Spinal cord (tissue), 10 donors: ENCODE measurements at places on chromosomes 1 and 21.

GRCh38 chr1:222241410-222241809 is 306.5 kb downstream of the HHIPL2 start:
- H3K27ac ChIP-seq = no peak overlapping the region
- no peak for DNase-seq
- H3K27me3 ChIP-seq = no peaks in the 10 kb centered on the region
- no peak overlapping the region for H3K4me3 ChIP-seq
- no peaks in the 10 kb centered on the region for H3K4me1 ChIP-seq

- H3K36me3 ChIP-seq = no peaks in the 10 kb centered on the region
- no peak overlapping the region for H3K4me3 ChIP-seq
- H3K27me3 ChIP-seq = no peaks in the 10 kb centered on the region
- H3K4me1 ChIP-seq = peaks cover 38% of the 10 kb centered on the region
- H3K27ac ChIP-seq = no peak overlapping the region
- DNase-seq = no peak
Observed at GRCh38 chr1:7289694-7290093, 481.4 kb upstream of the VAMP3 start.

- no peak overlapping the region for H3K4me3 ChIP-seq
- H3K4me1 ChIP-seq = peaks cover 26% of the 10 kb centered on the region
- H3K27me3 ChIP-seq = no peaks in the 10 kb centered on the region
Observed at GRCh38 chr1:26861286-26861701, 1.7 kb upstream of the SFN start.

DNA sequence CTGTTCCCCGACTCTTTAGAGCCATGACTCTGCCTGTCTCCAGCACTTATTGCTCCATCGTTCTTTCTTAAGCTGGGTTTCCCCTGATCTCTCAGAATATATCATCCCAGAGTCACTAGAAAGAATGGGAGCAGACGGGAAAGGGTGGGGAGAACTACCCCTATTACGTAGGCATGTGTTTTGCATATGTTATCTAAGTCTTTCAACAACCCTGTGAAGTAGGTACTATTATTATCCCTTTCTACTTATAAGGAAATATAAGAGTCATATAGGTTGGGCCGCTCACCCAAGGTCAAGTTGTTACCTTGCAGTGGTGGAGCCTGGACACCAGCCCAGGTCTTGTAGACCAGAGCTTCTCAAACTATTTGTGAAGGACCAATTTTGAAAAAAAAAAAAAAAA is 38.7 kb downstream of the ELF3 start:
- no peaks in the 10 kb centered on the region for H3K4me1 ChIP-seq
- no peak overlapping the region for H3K27ac ChIP-seq
- H3K27me3 ChIP-seq = no peaks in the 10 kb centered on the region
- H3K4me3 ChIP-seq = no peak overlapping the region
- no peak for DNase-seq

DNA sequence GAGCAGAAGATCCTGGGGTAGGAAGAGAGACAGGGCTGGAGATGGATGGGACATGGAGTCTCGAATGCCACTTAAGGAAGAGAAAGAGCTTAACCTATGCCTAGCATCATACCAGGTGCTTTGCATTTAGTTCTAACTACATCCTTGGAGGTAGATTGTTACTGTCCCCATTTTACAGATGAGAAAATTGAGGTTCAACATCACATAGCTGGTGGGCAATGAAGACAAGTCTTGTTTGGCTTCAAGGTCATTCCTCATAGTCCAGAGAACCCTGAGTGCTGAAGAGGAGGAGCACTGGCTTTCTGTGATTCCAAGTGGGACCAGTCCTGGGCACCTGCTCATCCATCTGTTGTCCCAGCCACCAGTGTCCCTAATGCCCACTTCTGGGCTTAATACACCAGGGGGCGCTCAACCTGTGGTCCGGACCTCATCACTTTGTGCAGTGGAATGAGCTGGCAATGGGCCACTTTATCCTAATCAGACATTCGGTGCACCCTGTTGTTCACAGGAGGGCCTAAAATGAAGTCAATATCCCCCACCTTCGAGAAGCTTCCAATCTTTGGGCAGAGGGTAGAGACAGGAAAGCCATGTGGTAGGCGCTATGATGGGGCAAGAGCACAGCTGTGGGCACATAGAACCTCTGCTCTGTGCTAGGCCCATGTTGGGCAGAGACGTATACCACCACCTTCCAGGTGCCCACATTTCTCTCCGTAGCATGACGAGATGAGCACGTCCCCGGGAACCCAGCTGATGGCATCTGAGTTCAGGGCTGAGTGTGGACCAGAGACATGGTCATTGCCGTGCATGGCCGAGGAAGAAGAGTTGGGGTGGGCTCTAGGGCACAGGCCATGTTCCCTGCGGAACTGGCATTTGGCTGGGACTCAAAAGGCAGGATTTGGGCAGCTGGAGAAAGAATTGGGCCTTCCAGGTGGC is 9.2 kb downstream of the RPS6KA1 start:
- H3K27me3 ChIP-seq = no peaks in the 10 kb centered on the region
- H3K27ac ChIP-seq = no peak overlapping the region
- no peak for DNase-seq
- H3K4me1 ChIP-seq = peaks cover 10% of the 10 kb centered on the region

- H3K4me1 ChIP-seq = no peaks in the 10 kb centered on the region
- no peaks in the 10 kb centered on the region for H3K36me3 ChIP-seq
- H3K27me3 ChIP-seq = no peaks in the 10 kb centered on the region
- H3K4me3 ChIP-seq = no peak overlapping the region
Observed at GRCh38 chr1:88502886-88503285, 181.2 kb upstream of the PKN2 start.

- H3K36me3 ChIP-seq = no peaks in the 10 kb centered on the region
- H3K27me3 ChIP-seq = no peaks in the 10 kb centered on the region
- H3K27ac ChIP-seq = peak overlapping the region; percentile 83
- DNase-seq = no peak
- H3K4me3 ChIP-seq = no peak overlapping the region
Observed at GRCh38 chr21:31162079-31162699, 123.9 kb upstream of the KRTAP19-8 start.

DNA sequence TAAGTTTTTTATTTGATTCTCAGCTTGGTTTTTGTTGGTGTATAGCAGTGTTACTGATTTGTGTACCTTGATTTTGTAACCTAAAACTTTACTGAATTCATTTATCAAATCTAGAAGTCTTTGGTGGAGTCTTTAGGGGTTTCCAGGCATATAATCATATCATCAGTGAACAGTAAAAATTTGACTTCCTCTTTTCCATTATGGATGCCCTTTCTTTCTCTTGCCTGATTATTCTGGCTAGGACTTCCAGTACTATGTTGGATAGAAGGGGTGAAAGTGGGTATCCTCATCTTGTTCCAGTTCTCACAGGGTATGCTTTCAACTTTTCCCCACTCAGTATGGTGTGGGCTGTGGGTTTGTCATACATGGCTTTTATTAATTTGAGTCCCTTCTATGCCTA is 23.6 kb upstream of the MAB21L3 start:
- H3K27ac ChIP-seq = no peak overlapping the region
- no peak overlapping the region for H3K4me3 ChIP-seq
- H3K4me1 ChIP-seq = no peaks in the 10 kb centered on the region
- no peaks in the 10 kb centered on the region for H3K36me3 ChIP-seq
- no peak for DNase-seq
- H3K27me3 ChIP-seq = no peaks in the 10 kb centered on the region

GRCh38 chr1:2817784-2818564 is 16.5 kb upstream of the TTC34 start:
- DNase-seq = no peak
- H3K4me1 ChIP-seq = peaks cover 16% of the 10 kb centered on the region
- H3K4me3 ChIP-seq = no peak overlapping the region
- H3K27ac ChIP-seq = no peak overlapping the region

DNA sequence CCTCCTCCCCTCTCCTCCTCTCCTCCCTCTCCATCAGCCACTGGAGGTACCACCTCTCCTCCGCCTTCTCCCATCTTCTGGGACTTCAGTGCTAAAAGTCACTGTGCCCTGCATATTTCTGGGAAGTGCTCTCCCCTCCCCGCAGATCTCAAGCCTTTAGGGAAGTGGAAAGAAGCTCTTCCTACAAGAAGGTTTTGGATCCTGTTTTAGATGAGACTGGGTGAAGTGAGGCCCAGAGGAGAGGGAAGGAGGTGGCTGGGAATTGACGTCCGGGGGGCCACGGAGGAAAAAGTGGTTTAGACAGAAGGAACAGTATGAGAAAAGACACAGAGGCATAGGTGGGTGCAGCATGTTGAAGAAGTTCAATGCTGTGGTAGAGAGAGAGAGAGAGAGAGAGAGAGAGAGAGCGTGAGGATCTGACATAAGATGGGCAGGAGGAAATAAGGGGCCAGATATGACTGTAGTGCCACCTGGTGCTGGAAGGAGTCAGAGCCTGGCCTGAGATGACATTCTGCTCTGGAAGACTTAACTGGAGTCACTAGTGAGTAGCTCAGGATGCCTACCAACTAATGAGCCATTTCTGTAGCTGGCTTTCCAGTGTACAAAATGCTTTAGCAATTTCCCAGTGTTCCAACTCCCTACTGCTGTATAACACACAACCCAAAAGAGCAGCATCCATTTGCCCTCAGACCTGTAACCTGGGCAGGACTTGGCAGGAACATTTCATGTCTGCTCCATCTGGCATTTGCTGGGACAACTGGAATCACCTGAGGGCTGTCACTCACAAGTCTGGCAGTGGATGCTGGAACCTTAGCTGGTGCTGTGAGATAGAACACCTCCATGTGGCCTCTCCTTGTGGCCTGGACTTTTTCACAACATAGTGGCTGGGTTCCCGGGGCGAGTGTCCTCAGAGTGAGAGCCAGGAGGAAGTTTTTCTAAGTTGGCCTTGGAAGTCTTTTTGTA is 16.6 kb upstream of the ZSCAN20 start:
- H3K27me3 ChIP-seq = no peaks in the 10 kb centered on the region
- DNase-seq = peak; percentile 50
- no peak overlapping the region for H3K27ac ChIP-seq
- H3K4me1 ChIP-seq = peaks cover 14% of the 10 kb centered on the region

DNA sequence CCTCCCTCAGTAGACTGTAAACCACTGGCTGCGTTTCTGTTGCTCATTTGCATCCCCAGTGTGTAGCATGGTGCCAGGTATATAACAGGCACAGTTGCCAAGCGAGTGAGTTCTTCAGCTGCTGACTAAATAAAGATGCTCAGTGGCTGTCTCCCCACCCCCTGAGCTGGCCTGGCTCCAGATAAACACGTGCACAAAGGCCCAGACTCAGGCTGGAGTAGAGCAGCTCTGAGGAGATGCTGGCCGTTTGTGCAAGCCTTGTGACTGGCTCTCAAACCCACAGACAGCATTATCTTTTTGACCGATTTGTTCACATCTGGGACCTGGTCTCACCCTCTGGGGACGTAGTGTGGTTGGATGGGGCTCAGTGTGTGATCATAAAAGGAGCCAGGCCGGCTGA is 7.1 kb downstream of the CHRNB2 start:
- H3K4me1 ChIP-seq = peaks cover 14% of the 10 kb centered on the region
- H3K36me3 ChIP-seq = peaks cover 77% of the 10 kb centered on the region
- no peaks in the 10 kb centered on the region for H3K27me3 ChIP-seq
- no peak overlapping the region for H3K27ac ChIP-seq
- no peak overlapping the region for H3K4me3 ChIP-seq

DNA sequence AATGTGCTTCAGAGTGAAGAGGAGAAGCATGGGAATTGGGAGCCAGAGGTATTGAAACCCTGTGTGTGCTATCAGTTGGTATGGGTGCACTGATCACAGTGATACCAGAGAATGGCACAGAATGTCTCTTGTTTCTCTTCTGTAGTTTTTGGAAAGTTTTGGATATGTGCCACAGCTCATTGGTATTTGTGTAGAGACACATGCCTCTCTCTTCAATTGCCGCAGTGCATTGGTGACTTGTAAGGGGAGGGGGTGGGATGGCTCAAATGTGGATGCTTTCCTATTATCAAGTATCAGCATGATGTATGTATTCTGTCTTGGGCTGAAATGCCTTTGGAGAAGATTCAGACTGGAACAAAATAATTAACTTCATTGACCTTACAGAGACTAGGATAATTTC is 101.0 kb downstream of the HMCN1 start:
- no peak overlapping the region for H3K4me3 ChIP-seq
- no peaks in the 10 kb centered on the region for H3K36me3 ChIP-seq
- H3K27me3 ChIP-seq = no peaks in the 10 kb centered on the region
- H3K4me1 ChIP-seq = no peaks in the 10 kb centered on the region
- no peak overlapping the region for H3K27ac ChIP-seq
- no peak for DNase-seq

DNA sequence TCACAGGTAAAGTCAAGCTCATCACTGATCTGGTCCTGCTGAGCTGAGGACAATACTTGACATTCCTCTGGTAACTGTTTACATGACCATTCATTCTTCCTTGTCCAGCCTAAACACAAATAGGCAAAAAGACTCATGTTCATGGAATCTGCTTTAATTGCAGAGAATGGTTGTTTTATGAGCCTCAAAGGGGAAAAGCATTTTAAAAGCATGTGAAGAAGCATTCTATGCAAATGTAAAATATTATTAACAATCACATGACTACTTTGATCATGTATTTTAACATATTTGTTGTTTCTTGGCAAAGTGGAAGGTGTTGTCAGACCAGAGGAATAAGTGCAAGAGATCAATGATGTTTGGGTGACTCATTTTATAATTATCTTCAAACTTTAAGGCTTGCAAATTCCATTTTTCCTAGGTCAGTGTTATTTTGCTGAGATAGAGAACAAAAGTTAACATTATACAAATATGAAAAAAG is 133.7 kb downstream of the RUNX1 start:
- no peak overlapping the region for H3K27ac ChIP-seq
- no peak overlapping the region for H3K4me3 ChIP-seq
- H3K27me3 ChIP-seq = no peaks in the 10 kb centered on the region
- H3K36me3 ChIP-seq = no peaks in the 10 kb centered on the region
- DNase-seq = no peak

GRCh38 chr1:86409416-86410021 is 13.4 kb upstream of the ODF2L start:
- no peak for DNase-seq
- H3K36me3 ChIP-seq = no peaks in the 10 kb centered on the region
- no peak overlapping the region for H3K27ac ChIP-seq

- DNase-seq = no peak
- H3K4me1 ChIP-seq = peaks cover 37% of the 10 kb centered on the region
- H3K4me3 ChIP-seq = peak overlapping the region; percentile 96
- H3K27me3 ChIP-seq = no peaks in the 10 kb centered on the region
- H3K36me3 ChIP-seq = no peaks in the 10 kb centered on the region
- peak overlapping the region; percentile 74 for H3K27ac ChIP-seq
Observed at GRCh38 chr1:11735531-11735853, 444 bp upstream of the AGTRAP start.

DNA sequence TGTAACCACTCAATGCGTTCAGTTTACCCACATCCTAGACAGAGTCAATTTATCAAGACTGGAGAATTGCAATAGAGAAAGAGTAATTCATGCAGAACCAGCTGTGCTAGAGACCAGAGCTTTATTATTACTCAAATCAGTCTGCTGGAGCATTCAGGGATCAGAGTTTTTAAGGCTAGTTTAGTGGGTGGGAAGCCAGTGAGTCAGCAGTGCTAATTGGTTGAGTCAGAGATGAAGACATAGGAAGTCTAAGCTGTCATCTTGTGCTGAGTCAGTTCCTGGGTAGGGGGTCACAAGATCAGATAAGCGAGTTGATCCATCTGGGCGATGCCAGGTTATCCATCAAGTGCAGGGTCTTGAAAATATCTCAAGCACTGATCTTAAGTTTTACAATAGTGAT is 499.6 kb downstream of the MRPL39 start:
- H3K27ac ChIP-seq = no peak overlapping the region
- DNase-seq = no peak
- H3K36me3 ChIP-seq = no peaks in the 10 kb centered on the region
- no peak overlapping the region for H3K4me3 ChIP-seq
- H3K4me1 ChIP-seq = no peaks in the 10 kb centered on the region
- no peaks in the 10 kb centered on the region for H3K27me3 ChIP-seq
